ENCODE measurements at places on chromosomes 6 and 20. TPM values are rescaled to one million over a fixed set of nuclear protein-coding genes. Genes with fewer than 3 reads are reported as not detected.

The POU5F1 gene
- 8.7 TPM for polyA plus RNA-seq

The HAO1 gene
- polyA plus RNA-seq, result not detected

The POFUT1 gene
- polyA plus RNA-seq, result 11.1 TPM

The TUBB1 gene
- 0.30 TPM for polyA plus RNA-seq

The OSBPL2 gene
- polyA plus RNA-seq, result 30.4 TPM

The HCRTR2 gene
- polyA plus RNA-seq, result 0.09 TPM

The SRXN1 gene
- polyA plus RNA-seq, result 31.5 TPM

DNA sequence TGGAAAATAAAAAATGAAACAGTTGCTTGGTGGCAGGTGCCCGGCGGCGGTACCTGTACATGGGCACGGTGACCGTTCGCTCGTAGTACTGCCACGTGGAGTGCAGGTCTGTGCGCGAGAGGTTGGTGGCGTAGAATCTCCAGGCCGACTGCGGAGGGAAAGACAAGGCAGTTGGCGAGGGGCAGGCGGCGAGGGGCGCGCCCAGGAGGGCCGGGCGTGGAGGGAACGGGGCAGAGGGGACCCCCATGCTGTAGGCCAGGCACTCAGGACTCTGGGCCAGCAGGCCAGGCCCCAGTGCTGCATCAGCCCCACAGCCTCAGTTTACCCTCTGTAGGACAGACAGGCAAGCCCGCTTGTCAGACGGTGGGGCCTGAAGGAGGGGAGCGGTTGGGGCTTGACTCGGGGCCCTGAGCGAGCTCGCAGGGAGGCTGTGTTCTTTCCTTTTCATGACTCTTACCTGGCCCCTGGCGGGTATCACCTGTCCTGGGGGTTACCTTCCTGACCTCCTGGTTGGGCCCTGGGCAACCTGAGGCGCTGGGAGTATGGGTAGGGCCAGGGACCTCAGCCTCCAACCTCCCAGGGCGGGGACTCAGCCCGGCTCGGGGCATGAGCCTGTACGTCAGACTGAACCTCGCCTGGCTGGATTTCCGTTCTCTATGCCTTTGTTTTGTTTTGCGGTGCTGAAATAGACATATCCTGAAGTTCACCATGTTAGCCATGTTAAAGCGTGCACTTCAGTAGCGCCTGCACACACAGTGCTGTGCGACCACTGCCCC is 38.5 kb downstream of the KCNQ2 start:
- H3K27me3 ChIP-seq, result peaks cover 3% of the 10 kb centered on the region
- no peak overlapping the region for H3K4me3 ChIP-seq
- H3K4me1 ChIP-seq, result no peaks in the 10 kb centered on the region
- H3K36me3 ChIP-seq, result no peaks in the 10 kb centered on the region
- DNase-seq, result no peak
- H3K27ac ChIP-seq, result no peak overlapping the region

GRCh38 chr20:54078296-54078984 is 8.0 kb upstream of the BCAS1 start:
- no peaks in the 10 kb centered on the region for H3K4me1 ChIP-seq
- H3K27me3 ChIP-seq, result no peaks in the 10 kb centered on the region
- H3K27ac ChIP-seq, result no peak overlapping the region
- no peak for DNase-seq
- H3K36me3 ChIP-seq, result no peaks in the 10 kb centered on the region
- H3K4me3 ChIP-seq, result no peak overlapping the region

DNA sequence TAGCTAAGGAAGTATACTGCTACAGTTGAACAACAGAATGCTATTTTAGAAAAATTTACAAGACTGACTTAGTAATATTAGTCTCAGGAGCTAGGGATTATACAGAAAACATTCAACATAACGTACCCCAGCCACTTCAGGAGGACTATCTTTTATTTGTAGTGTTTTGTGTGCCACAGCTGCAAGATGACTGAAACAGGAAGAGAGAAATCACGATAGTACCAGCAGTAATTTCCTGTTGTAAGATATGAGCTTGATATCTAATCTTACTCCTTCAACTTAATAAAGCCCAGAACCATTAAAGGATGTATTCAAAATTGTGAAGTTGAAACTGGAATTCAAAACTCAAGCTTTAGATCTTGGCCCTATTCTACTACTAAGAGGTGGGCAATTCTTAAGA is 42.1 kb downstream of the SLC35A1 start:
- no peak overlapping the region for H3K27ac ChIP-seq
- H3K4me1 ChIP-seq, result no peaks in the 10 kb centered on the region
- H3K4me3 ChIP-seq, result no peak overlapping the region
- H3K27me3 ChIP-seq, result no peaks in the 10 kb centered on the region
- H3K36me3 ChIP-seq, result peaks cover 20% of the 10 kb centered on the region

DNA sequence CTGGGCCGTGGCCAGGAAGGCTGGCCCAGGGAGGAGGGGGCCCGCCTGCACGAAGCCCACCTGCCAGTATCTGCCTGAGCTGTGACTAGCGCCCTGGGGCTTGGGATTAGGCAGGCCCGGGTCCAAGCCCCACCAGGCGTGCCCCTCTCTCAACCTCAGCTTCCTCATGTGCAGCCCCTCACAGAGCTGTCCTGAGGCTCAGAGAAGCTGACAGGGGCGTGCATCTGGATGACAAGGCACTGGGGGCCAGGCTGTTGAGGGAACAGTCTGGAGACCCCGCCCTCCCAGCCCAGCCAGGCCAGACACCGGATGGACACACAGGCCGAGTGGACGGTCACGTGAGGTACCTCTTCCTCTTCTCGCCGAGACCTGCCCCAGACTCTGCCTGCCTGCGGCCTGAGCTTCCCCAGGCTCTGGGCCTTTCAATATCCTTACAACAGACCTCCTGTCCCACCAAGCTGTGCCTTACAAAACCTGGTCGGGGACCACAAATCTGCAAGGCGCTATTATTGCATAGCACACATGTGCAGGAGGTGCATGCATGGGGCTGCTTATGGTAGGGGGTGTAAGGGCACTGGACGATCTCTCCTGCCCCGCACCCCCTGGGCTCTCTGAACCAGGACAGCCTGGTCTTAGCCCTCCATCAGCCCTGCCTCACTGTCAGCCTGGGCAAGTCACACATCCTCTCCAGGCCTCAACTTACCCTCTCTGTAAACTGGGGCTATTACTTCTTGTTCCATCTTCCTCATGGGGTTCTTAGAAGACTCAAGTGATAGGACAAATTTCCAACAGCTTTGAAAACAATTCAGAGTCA is 20.0 kb downstream of the NOL4L start:
- no peaks in the 10 kb centered on the region for H3K27me3 ChIP-seq
- no peaks in the 10 kb centered on the region for H3K4me1 ChIP-seq
- no peaks in the 10 kb centered on the region for H3K36me3 ChIP-seq
- no peak for DNase-seq
- no peak overlapping the region for H3K4me3 ChIP-seq

- H3K4me1 ChIP-seq, result no peaks in the 10 kb centered on the region
- no peak for DNase-seq
- H3K27ac ChIP-seq, result no peak overlapping the region
- no peak overlapping the region for H3K4me3 ChIP-seq
- no peaks in the 10 kb centered on the region for H3K36me3 ChIP-seq
- no peaks in the 10 kb centered on the region for H3K27me3 ChIP-seq
These were observed 16.8 kb downstream of the RPP40 start for GRCh38 chr6:4986999-4987398.

- H3K27me3 ChIP-seq, result no peaks in the 10 kb centered on the region
- H3K4me3 ChIP-seq, result no peak overlapping the region
- H3K27ac ChIP-seq, result no peak overlapping the region
- DNase-seq, result peak; percentile 78
- no peaks in the 10 kb centered on the region for H3K36me3 ChIP-seq
These were observed 2.0 kb upstream of the PLCG1 start for GRCh38 chr20:41135187-41135887.

GRCh38 chr20:53040693-53041589 is 68.8 kb downstream of the TSHZ2 start:
- no peak for DNase-seq
- no peak overlapping the region for H3K4me3 ChIP-seq
- H3K4me1 ChIP-seq, result no peaks in the 10 kb centered on the region
- no peaks in the 10 kb centered on the region for H3K36me3 ChIP-seq
- no peak overlapping the region for H3K27ac ChIP-seq

GRCh38 chr20:13418263-13419229 is 197.5 kb downstream of the ISM1 start:
- H3K27me3 ChIP-seq, result no peaks in the 10 kb centered on the region
- no peak overlapping the region for H3K4me3 ChIP-seq
- H3K27ac ChIP-seq, result no peak overlapping the region
- no peaks in the 10 kb centered on the region for H3K4me1 ChIP-seq
- H3K36me3 ChIP-seq, result peaks cover 5% of the 10 kb centered on the region

- H3K36me3 ChIP-seq, result peaks cover 18% of the 10 kb centered on the region
- no peak overlapping the region for H3K4me3 ChIP-seq
These were observed 35.5 kb upstream of the TMEM217 start for GRCh38 chr6:37293426-37293825.

DNA sequence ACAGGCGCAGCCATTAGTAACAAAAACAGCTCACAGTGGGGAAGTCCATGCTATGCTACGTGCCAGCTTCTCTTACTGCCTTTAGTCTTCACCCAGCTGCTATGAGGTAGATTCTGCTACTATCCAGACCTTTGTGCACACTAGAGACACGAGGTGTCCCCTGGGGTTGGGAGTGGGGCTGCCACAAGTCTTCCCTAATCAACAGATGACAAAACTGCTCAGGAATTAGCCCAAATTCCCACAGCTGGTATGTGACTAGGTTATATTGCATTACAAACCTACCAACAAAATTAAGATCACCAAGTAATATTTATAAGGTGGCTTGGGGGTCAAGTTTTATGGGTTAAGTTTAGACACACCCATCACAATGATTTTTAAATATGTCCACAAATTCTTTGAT is 63.3 kb downstream of the PSMB1 start:
- no peak overlapping the region for H3K27ac ChIP-seq
- no peak for DNase-seq
- no peaks in the 10 kb centered on the region for H3K4me1 ChIP-seq
- H3K36me3 ChIP-seq, result no peaks in the 10 kb centered on the region
- no peak overlapping the region for H3K4me3 ChIP-seq

DNA sequence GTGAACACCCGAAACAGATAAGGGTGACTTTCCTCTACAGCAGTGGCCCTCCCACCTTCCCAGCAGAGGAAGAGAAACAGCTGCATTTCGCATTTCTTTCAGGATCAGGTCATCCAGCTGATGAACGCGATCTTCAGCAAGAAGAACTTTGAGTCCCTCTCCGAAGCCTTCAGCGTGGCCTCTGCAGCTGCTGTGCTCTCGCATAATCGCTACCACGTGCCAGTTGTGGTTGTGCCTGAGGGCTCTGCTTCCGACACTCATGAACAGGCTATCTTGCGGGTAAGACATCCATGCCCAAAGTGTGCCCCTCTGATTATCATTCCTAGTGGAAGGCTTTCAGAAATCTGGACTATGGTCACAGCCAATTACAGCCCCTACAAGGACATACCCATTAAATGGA is 27.8 kb upstream of the MROH8 start:
- H3K4me3 ChIP-seq, result no peak overlapping the region
- H3K36me3 ChIP-seq, result peaks cover 31% of the 10 kb centered on the region
- H3K27me3 ChIP-seq, result no peaks in the 10 kb centered on the region
- no peak for DNase-seq
- H3K27ac ChIP-seq, result no peak overlapping the region
